ENCODE measurements at places on chromosomes 2 and 18.

- no peak for DNase-seq
These were observed 128.9 kb upstream of the HS6ST1 start for GRCh38 chr2:128447538-128447995.

DNA sequence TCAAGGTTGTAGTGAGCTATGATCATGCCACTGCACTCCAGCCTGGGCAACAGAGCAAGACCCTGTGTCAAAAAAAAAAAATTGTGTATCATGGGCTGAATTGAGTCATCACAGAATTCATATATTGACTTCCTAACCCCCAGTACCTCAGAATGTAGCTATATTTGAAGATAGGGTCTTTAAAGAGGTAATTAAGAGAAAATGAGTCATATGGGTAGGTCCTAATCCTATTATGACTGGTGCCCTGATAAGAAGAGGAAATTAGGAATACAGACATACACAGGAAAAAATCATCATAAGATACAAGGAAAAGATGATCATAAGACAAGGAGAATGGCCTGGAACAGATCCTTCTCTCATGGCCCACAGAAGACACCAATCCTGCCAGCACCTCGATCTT lies 466.4 kb upstream of the ACVR2A start:
- no peak for DNase-seq

DNA sequence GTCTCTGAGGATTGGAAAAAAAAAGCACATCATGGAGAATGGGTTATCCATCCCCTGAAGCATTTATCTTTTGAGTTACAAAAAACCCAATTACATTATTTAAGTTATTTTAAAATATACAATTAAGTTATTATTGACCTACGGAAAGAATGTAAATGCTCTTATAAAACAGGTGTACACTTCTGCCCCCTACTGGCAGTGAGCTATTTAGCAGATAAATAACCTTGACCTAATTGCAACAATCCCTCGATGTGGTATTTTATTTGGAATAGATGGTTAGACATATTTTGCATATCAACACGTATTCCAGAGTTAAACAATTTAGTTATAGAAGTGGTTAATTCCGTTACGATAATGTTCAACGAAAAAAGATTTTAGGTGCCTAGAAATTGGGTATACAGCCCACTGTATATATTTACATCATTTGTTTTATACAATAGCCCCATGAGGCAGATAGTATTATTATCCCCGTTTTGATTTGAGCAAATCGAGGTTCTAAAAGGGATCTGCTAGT lies 9.1 kb upstream of the DAW1 start:
- DNase-seq: peak; percentile 72

DNA sequence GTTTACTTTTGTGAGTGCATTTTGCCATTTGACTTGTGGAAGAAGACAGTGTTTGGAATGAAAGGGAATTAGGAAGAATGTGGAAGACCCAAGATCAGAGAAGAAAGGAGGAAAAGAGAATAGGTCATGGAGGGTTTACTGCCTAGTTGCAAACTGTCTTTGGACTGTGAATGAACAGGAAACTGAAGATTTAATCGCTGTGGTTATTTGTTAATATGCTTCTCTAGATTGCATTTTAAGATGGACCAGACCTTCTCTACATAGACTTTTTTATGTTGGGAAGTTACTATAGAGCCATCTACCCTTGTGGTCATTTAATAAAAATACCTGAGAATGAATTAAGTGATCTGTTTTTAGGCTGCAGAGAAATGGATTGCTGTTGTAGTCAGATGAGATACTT lies 6.2 kb downstream of the AGPS start:
- DNase-seq: no peak

GRCh38 chr2:221347471-221347870 lies 224.6 kb downstream of the EPHA4 start:
- DNase-seq: no peak

GRCh38 chr2:160062292-160063005 lies at the start of gene PLA2R1:
PLA2R1 (minus strand) TSS chr2:160062615; CDS start chr2:160062403, 212 bp downstream.
- no peak for DNase-seq

DNA sequence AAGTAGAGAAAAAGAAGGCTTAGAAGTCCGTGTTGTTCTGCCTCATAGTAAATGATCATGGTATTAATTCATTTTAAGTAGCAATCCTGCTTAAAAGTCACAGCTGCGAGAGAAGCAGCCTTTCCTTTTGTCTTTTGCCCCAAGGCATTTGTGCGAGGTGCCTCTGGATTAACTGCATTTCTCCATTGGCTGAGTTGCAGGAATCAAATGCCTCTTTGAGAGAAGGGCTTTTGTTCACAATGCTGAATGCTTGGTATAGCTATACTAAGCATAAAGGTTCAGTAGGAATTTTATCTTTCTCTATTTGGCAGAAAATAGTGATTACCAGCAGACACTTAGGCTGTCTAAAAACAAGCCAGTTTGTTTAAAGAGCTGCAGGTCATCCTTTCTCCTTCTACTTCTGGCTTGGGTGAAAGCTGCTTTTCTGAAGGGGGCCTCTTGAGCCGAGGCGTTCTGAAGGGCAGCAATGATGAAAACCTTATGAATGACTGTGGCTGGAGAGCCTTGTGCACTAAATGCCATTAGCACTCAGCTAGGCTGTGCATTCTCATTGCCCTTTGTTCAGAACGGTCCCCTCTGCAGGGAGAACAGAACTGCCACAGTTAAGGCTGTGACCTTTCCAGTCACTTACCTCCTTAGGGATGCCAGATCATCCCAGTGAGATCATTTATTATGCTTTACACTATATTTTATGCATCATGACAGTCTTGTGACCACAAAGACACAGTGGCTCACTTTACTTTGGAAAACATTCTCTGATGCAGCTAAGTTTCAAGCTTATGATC lies 68.8 kb upstream of the TMEM87B start:
- DNase-seq: no peak

DNA sequence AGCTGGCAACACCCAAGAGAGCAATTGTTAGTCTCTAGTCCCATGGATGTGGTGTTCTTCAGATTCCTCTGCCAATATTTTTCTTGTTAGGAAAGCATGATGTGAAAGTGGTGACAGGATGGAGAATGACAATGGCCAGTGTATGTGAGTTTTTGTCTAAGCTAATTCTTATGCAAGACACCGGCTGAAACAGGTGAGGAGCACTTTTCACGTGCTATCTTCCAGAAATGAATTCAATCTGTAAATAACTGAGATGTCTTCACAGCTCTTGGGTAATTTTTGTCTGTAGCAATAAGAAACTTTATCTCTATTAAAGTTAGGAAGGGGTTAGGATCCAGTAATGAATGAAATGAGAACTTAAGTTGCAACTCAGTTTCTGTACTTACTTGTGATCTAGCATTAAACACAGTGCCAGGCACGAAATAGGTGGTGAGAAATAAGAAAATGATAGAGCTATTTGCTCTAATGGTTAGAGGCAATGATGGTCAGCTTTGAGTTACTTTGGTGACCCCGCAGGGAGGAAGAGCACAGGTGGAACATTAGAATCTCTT lies 676 bp upstream of the AGPS start:
- no peak for DNase-seq

- no peak for DNase-seq
These were observed 20.1 kb upstream of the SMAD2 start for GRCh38 chr18:47950511-47950910.

- no peak for DNase-seq
These were observed 623.9 kb upstream of the CRIM1 start for GRCh38 chr2:35731674-35732073.

- no peak for DNase-seq
These were observed 204.9 kb upstream of the CYRIA start for GRCh38 chr2:16870491-16871076.

- peak; percentile 76 for DNase-seq
These were observed 2.4 kb upstream of the NEDD4L start for GRCh38 chr18:58041633-58042032.

DNA sequence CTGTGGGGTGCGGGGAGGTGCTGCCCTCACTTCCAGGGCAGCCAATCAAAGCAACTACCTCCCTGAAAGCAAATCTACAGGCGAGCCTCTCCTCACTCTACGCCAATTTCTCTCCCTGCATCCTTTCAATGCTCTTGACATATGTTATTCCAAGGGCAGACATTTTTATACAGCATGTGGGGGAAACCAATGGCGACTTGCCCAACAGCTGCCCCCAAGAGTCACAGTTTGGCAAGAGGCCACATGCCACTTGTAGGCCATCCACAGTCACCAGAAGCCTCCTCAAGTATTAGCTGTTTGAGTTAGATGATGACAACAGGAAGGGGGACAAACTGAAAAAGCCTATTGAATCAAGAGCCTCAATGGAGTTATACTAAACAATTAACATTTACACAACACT lies 114.6 kb downstream of the MYO5B start:
- no peak for DNase-seq

DNA sequence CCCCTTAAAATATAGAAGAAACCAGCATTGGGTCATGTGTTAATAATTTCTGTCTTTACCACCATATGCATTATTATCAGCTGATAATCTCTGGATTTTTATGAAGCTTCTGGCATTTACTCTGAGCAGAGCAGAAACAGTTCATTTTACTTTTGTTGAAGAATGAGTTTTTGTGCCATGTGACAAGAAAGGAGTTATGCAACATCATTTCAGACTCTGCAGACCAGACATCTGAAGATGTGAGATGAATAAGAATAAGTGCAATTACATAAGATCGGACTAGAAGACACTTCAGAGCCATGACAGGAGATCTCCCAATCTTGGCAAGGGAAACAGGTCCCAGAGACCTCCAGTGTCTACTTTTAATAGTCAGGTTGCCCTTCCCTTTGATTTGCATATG lies 869.4 kb upstream of the VRK2 start:
- no peak for DNase-seq

- DNase-seq: no peak
These were observed 2.9 kb upstream of the SNRNP200 start for GRCh38 chr2:96308248-96308647.

DNA sequence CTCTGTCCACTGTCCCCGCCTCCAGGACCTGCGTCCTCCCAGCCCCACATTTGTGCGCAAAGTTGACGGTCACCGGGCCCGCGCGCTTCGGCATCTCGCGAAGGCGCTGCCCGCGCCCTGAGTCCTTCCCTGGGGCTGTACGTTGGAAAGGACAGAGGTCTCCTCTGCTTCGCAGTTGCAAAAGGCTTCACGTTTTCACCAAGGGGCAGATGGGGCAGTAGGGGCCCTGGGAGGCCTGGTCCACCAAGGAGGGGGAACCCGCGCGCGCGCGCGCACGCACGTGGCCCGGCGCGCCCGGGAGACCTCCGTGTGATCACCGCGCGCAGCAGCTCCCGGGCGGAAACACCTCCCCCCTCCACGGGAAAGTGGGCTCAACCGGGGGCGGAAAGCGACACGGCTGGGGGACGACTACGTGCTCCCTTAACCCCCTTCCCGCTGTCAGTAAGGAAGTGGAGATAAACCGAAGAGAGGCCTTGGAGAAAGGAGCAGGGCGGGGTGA lies 21.9 kb downstream of the TEX44 start:
- DNase-seq: peak; percentile 5

- DNase-seq: peak; percentile 43
These were observed 66.1 kb downstream of the NAPG start for GRCh38 chr18:10591896-10592295.

GRCh38 chr2:241412144-241412543 lies 56.1 kb downstream of the FARP2 start:
- peak; percentile 3 for DNase-seq

DNA sequence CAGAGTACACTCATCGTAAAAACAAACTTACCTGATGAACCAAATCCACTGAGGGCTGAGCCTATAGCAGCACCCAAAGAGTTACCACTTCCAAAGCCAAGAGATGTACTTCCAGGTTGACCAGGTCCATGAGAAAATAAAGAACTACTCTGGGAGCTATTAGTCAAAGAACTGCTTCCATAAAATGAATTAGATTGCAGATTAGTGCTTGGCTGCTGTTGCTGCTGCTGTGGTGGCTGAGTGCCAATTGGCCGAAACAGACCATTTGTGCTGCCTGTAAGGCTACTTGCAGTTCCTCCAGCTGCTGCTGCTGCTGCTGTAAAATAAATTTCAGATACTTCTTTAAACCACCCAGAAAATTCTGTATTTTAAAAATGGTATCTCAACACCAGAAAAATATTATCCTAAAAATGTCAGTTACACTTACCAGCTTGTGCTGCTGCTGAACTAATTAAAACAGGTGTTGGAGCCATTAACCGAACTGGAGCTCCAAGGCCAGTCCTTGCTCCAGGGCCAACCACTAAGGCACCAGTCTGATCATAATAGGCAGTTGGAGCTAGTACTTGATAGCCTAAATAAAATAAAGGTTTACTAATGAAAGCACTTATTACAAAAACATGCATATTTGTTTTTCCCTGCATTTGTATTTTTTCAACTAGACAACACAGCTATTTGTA lies 58.1 kb upstream of the SDC1 start:
- DNase-seq: no peak

DNA sequence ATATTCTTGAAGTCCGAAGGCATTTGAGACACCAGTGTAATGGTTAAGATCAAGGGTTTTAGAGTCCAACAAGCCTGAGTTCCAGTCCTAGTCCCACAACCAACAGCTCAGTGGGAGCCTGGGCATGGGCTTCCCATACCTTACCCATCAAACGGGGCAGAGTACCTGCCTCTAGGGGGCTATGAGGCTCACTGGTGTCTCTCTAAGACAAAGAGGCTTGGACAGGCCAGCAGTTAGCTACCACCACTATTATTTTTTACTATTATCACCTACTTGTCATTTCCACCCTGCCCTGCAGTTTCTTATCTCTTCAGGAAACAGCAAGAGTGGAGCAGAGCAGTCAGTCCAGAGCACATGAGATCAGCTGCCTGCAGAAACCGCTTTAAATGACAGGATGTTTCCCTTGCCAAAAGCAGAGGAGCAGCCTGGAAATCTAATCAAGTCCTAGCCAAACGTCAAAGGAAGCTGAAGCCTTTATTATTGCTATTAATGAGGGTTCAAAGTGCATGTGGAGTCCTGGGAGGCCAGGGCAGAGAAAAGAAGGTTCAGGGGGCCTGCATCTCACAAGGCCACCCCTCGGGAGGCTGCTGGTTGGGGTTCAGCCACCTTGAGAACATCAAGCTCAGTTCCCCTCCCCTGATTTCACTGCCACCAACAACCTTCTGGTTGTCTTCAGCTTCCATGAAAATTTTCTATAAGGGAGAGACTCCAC lies 66.6 kb downstream of the STPG4 start:
- DNase-seq: no peak

- DNase-seq: no peak
These were observed 861 bp upstream of the KLHL23 start for GRCh38 chr2:169732583-169733358.

GRCh38 chr2:181790716-181791649 lies 100.5 kb upstream of the ITPRID2 start:
- DNase-seq: no peak

DNA sequence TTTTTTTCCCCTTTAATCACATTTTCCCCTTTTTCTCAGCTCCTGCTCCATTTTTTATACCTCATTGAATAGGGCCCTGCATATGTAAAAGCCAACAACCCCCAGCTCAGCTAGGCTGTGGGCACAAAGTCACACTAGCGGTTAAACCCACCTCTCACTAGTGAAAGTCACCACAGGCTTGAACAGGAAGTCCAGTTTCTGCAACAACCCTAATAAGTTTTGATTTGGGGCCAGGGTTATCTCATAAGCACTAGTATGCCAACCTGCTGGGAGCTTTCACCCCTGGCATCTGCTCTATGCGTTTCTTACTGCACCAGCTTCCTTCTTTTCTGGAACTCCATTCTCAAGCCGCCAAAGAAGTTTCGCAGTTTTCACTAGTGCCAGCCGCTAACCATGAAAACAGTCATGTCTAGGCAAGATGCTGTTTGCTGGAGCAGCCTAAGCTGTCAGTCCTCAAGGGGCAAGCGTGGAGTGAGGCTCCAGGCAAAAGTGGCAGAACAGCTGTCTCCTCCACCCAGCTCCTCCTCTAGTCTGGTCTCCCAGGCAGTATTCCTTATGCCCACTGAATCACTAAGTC lies 197.0 kb upstream of the MEIS1 start:
- no peak for DNase-seq

GRCh38 chr2:136909777-136910176 lies 144.4 kb downstream of the THSD7B start:
- DNase-seq: no peak

GRCh38 chr18:12656605-12656937 lies 1.3 kb downstream of the SPIRE1 start:
- no peak for DNase-seq
